CD4-positive, alpha-beta T cell (primary cell): ENCODE measurements at places on chromosomes 11 and 22.

GRCh38 chr11:114187173-114187572 lies 109.0 kb upstream of the NNMT start:
- DNase-seq = no peak
- no peaks in the 10 kb centered on the region for H3K27me3 ChIP-seq
- no peak overlapping the region for H3K4me3 ChIP-seq
- H3K4me1 ChIP-seq = peaks cover 34% of the 10 kb centered on the region

DNA sequence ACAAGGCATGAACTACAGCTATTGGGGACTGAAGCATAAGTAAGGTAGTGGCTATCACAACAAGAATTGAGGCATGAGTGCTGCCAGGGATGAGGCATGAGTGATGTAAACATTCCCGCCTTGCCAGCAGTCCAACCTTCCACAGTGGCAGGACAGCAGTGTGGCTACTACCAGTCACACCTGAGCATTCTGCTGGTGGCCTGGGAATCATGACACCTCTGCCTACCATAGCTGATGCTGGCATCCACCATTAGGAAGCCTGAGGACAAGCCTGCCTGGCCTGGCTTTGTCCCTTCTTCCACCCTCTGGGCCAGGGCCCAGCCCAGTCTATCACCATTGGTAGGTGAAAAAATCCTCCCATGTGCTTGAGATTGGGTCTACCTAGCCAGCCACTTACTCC lies 712.8 kb upstream of the CCDC90B start:
- H3K4me1 ChIP-seq = no peaks in the 10 kb centered on the region
- H3K27ac ChIP-seq = no peak overlapping the region
- H3K27me3 ChIP-seq = no peaks in the 10 kb centered on the region
- no peak for DNase-seq
- H3K36me3 ChIP-seq = no peaks in the 10 kb centered on the region

DNA sequence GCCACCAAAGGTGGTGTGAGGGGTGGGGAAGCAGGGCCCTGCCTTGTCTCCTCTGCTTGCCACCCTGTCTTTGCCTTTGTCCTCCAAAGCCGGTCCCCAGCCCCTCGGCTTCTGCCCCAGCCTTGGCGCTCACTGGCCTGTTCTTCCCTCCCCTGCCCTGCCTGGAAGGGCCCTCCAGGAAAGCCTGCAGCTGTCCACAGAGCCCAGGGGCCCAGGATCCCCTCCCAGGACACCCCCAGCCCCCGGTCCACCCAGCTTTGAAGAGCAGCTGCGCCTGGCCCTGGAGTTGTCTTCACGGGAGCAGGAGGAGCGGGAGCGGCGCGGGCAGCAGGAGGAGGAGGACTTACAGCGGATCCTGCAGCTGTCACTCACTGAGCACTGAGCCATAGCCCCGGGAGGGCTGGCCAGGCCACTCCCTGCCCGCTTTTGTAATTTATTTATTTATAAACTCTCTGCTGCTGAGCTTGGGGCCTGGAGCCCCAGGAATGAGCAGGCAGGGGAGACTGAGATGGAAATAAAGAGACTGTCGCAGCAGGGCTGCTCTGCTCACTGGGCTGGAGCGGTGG lies 1.3 kb upstream of the SSH3 start:
- H3K27me3 ChIP-seq = no peaks in the 10 kb centered on the region
- no peak overlapping the region for H3K4me3 ChIP-seq

DNA sequence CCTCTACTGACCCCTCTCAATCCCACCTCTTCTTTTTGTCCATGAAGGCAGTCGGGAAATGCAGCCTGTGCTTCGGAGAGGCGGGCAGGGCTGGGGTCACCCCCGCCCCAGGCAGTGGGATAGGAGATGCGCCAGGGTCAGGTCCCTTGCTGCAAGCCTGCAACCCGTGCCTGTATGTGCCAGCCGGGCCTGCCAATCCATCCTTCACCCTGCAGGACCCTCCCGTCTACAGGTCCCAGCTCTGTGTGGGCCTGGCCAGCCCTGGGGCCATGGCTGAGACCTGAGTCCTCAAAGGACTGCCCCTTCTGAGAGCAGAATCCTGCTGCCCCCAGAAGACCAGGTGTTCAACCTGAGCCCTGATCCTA lies 10.9 kb downstream of the ASCL2 start:
- no peak overlapping the region for H3K27ac ChIP-seq
- no peak for DNase-seq
- no peaks in the 10 kb centered on the region for H3K4me1 ChIP-seq
- H3K4me3 ChIP-seq = no peak overlapping the region
- H3K27me3 ChIP-seq = no peaks in the 10 kb centered on the region

DNA sequence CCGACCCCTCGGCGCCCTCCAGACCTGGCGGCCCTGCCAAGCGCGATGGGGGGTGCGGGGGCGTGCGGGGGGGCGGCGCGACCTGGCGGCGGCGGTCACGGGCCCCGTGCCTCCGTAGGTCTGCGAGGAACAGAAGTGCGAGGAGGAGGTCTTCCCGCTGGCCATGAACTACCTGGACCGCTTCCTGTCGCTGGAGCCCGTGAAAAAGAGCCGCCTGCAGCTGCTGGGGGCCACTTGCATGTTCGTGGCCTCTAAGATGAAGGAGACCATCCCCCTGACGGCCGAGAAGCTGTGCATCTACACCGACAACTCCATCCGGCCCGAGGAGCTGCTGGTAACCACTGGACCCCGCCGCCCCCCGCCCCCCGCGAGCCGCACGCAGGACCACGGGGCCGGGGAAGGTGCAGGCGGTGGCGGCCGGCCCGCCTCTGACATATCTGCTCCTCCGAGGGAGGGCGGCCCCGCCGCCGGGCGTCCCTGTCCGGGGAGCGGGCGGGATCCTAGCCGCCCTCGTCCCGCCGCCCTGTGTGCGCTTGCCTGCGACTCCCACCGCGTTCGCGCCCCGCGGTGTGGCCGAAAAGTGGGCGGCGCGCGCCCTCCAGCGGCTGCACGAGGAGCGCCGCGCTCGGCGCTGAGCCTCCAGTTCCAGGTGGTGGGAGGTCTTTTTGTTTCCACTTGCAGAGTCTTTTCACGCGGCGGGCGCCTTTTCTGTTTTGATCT lies 2.1 kb downstream of the CCND1 start:
- H3K27me3 ChIP-seq = peaks cover 31% of the 10 kb centered on the region
- H3K4me1 ChIP-seq = peaks cover 44% of the 10 kb centered on the region
- no peaks in the 10 kb centered on the region for H3K36me3 ChIP-seq
- peak overlapping the region; percentile 64 for H3K4me3 ChIP-seq
- peak; percentile 88 for DNase-seq

- no peak for DNase-seq
- H3K4me1 ChIP-seq = peaks cover 3% of the 10 kb centered on the region
- H3K36me3 ChIP-seq = no peaks in the 10 kb centered on the region
- H3K27me3 ChIP-seq = no peaks in the 10 kb centered on the region
These were observed 61.4 kb downstream of the SLC1A2 start for GRCh38 chr11:35357923-35358322.

DNA sequence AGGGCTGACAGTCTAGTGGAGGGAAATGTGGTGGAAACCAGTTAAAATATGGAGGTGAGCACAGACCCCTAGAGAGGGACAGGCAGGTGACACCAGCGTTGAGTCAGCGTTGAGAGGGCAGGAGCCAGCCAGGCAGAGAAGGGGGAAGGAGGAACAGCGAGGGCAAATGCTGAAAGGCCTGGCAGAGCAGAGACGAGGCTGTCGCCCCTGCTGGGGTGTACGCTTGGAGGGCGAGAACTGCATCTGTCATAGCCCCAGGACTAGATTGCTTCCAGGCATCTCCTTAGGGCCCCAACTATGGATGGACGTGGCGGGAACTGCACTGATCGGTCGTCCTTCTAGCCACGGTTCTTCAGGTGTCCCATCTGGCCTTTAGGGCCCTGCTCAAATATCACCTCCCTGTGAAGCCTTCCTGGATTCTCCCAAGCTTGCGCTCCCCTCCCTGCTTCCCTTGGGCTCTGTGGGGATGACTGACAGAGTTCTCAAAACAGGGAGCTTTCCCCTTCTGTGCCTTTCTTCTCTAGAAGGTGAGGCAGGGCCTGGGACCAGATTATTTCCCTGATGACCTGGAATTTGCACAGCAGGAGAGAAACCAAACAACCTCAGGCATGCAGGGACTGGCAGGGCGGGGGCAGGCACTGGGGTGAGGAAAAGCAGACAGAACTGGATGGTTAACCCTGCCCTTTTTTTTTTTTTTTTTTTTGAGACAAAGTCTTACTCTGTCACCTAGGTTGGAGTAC lies 11.1 kb downstream of the SYNGR1 start:
- DNase-seq = no peak
- no peak overlapping the region for H3K4me3 ChIP-seq
- H3K27ac ChIP-seq = no peak overlapping the region
- H3K36me3 ChIP-seq = no peaks in the 10 kb centered on the region
- no peaks in the 10 kb centered on the region for H3K4me1 ChIP-seq

DNA sequence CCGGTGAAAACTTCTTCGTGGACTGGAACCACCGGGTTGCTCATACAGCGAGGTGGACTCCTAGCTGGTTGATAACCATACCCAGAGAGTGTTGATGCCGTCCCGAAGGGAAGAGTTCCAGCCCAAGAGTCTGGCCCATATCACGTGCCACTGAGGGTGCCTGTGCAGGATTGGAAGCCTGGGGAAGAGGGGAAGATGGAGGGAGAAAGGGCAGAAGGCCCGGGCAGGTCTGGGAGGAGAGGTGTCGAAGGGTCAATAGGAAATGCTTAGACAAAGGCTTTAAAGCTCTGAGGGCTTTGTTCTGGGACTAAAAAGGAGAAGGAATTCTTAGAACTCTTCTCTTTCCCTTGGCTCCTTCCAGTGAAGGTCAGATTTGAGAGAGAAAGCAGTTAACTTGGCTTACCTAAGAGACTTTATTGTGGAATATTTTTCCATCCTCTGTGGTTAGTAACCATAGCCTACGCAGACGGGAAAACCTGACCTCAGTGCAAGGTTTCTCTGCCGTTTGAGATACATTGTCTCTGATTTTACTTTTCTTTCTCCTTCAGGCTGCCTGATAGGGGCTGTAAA lies 70.5 kb downstream of the JAM3 start:
- no peaks in the 10 kb centered on the region for H3K36me3 ChIP-seq
- H3K4me3 ChIP-seq = no peak overlapping the region
- no peak for DNase-seq
- no peaks in the 10 kb centered on the region for H3K27me3 ChIP-seq
- peaks cover 5% of the 10 kb centered on the region for H3K4me1 ChIP-seq

GRCh38 chr22:44380756-44381486 lies 68.2 kb upstream of the SHISAL1 start:
- H3K27ac ChIP-seq = no peak overlapping the region
- no peaks in the 10 kb centered on the region for H3K27me3 ChIP-seq
- H3K4me1 ChIP-seq = no peaks in the 10 kb centered on the region
- H3K36me3 ChIP-seq = no peaks in the 10 kb centered on the region
- no peak overlapping the region for H3K4me3 ChIP-seq
- no peak for DNase-seq

GRCh38 chr11:72241291-72241781 lies 2.6 kb downstream of the PHOX2A start:
- H3K4me3 ChIP-seq = no peak overlapping the region
- H3K4me1 ChIP-seq = peaks cover 32% of the 10 kb centered on the region
- H3K36me3 ChIP-seq = peaks cover 15% of the 10 kb centered on the region
- DNase-seq = no peak
- H3K27me3 ChIP-seq = peaks cover 68% of the 10 kb centered on the region
- no peak overlapping the region for H3K27ac ChIP-seq

DNA sequence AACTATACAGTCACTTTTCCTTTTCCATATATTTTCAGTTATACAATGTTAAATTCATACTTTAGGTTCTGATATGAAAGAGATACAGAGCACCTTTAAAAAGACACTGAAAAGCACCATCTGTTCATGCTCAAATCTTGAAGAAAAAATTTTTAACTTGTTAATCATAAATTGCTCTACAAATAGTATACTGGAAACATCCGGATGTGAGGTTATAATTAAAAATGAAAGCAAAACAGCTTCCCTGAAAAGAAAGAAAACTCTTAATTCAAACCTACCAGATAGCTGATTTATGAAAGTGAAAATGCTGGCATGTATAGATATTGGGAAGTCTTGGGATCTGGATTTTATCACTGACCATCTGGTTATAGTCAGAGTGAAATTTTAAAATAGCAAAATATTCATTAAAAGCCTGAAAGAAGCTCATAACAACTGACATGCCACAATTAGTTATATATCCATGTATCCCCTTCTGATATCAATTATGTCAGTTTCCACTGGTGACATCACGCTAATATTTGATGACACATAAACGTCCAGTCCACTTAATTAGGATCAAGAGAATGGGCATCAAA lies 740.0 kb downstream of the DLG2 start:
- no peak for DNase-seq
- H3K27ac ChIP-seq = no peak overlapping the region
- no peaks in the 10 kb centered on the region for H3K36me3 ChIP-seq
- H3K4me1 ChIP-seq = no peaks in the 10 kb centered on the region

DNA sequence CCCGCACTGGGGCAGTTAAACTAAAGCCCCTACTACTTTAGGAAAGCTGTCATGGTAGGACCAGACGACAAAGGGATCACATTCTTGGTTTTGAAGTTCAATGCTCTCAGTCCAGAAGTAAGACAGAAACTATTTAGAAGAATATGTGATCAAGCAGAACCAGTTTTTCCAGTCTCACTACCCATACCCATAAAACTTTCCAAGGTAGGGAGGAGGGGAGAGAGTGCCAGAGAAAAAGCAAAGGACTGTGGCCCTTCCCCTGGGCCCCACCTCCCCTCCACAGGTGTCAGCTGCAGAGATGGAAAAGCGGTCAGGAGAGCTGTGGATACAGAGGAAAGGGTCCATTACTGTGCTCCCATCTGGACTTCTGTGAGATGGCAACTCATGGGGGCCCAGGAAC lies 587.1 kb downstream of the SOX6 start:
- H3K36me3 ChIP-seq = no peaks in the 10 kb centered on the region
- no peaks in the 10 kb centered on the region for H3K27me3 ChIP-seq
- no peaks in the 10 kb centered on the region for H3K4me1 ChIP-seq
- H3K27ac ChIP-seq = no peak overlapping the region
- H3K4me3 ChIP-seq = no peak overlapping the region
- DNase-seq = no peak

GRCh38 chr22:25448435-25449051 lies 115.9 kb upstream of the GRK3 start:
- H3K4me1 ChIP-seq = peaks cover 28% of the 10 kb centered on the region
- H3K27me3 ChIP-seq = no peaks in the 10 kb centered on the region
- peak overlapping the region; percentile 94 for H3K4me3 ChIP-seq
- peak overlapping the region; percentile 67 for H3K27ac ChIP-seq
